Neuronal stem cell (in vitro differentiated cells): ENCODE measurements at places on chromosomes 1 and 21.
A peak's percentile ranks its signal among the peaks of the same experiment; 100 is the strongest.

GRCh38 chr1:50348449-50349241 lies 74.6 kb downstream of the DMRTA2 start:
- no peaks in the 10 kb centered on the region for H3K4me1 ChIP-seq
- no peak overlapping the region for H3K4me3 ChIP-seq
- peak; percentile 83 for DNase-seq
- H3K27me3 ChIP-seq = no peaks in the 10 kb centered on the region

- DNase-seq = no peak
- H3K27ac ChIP-seq = no peak overlapping the region
- H3K4me1 ChIP-seq = peaks cover 4% of the 10 kb centered on the region
- H3K36me3 ChIP-seq = no peaks in the 10 kb centered on the region
- H3K4me3 ChIP-seq = no peak overlapping the region
These were observed 37.0 kb upstream of the CAMK1G start for GRCh38 chr1:209546390-209547085.

- H3K36me3 ChIP-seq = no peaks in the 10 kb centered on the region
- no peak overlapping the region for H3K27ac ChIP-seq
- H3K27me3 ChIP-seq = peaks cover 7% of the 10 kb centered on the region
- H3K4me1 ChIP-seq = peaks cover 2% of the 10 kb centered on the region
- H3K4me3 ChIP-seq = no peak overlapping the region
These were observed 31.2 kb upstream of the IFNAR2 start for GRCh38 chr21:33198346-33199099.

DNA sequence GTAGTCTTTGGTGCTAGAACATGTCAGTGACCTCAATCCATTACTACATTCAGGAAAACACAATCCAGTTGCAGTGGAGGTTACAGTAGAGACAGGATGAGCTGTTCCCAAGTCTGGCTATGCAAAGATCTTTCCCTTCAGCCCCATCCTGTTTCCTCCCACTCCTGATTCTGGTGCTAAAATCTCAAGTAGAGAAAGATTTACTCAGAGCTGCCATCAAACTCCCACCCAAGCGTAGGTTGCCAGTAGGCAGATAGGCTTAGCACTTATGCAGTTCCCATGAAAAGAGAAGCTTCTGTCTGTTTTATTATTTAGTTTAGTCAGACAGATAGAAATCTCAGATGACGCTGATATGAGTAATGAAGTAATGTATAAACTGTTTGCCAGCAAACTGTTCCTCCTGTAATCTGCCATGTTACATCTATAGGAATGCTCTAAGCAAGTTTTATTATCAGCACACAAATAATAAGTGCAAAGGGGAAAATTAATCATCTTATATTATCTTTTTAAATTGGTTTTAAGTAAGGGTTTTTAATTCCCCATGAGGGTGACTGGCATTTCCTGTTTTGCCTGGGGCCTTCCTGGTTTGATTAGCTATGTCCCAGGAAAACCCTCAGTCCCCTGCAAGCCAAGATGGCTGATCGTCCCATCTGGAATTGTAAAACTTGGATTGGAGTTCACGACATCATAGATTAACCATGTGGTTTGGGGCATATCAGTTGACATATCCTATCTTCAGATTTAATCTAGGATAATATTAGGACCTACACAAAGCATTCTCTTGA lies 188.3 kb upstream of the PALMD start:
- H3K27ac ChIP-seq = no peak overlapping the region
- no peaks in the 10 kb centered on the region for H3K36me3 ChIP-seq
- H3K4me3 ChIP-seq = no peak overlapping the region
- no peaks in the 10 kb centered on the region for H3K4me1 ChIP-seq
- DNase-seq = no peak
- no peaks in the 10 kb centered on the region for H3K27me3 ChIP-seq

DNA sequence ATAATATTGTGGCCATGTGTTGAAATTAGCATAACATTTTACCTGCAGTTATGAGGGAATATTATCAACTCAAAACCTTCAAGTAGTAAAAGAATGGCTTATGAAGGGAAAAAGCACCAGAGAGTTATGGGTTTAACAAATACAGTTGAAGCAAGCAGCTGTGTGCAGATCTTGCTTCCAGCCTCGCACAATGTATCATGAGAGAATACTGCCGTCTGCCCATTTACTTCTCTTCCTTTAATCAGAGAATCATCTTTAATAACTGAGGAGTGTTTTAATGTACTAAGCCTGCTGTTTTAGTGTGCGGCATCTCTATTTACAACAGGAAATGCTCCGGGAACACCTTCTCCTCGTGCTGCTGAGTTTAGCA lies 120.9 kb downstream of the ATG4C start:
- H3K27me3 ChIP-seq = no peaks in the 10 kb centered on the region
- no peak overlapping the region for H3K27ac ChIP-seq
- no peaks in the 10 kb centered on the region for H3K4me1 ChIP-seq
- no peaks in the 10 kb centered on the region for H3K36me3 ChIP-seq
- H3K4me3 ChIP-seq = no peak overlapping the region

GRCh38 chr1:152986578-152986977 lies 2.7 kb downstream of the SPRR1A start:
- no peaks in the 10 kb centered on the region for H3K27me3 ChIP-seq
- no peak for DNase-seq
- H3K36me3 ChIP-seq = no peaks in the 10 kb centered on the region
- no peak overlapping the region for H3K27ac ChIP-seq
- no peak overlapping the region for H3K4me3 ChIP-seq

DNA sequence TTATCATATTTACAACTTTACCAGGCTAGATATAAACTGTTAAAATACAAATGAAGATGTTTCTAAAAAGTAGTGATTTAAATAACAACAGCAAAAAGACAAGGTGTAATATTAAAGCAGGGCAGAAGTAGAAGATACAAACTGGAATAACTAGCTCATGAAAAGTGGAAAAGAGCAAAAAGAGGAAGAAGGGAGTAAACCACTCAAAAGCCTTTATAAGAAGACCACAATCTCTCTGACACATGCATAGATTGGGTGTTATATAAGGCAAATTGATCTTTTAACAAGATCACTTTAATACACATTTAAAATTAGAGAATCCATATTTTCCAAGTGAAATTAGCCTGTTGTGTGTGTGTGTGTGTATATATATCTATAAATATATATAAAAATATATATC lies 5.0 kb downstream of the DENND1B start:
- no peak for DNase-seq
- H3K27me3 ChIP-seq = peaks cover 29% of the 10 kb centered on the region
- no peaks in the 10 kb centered on the region for H3K36me3 ChIP-seq
- no peaks in the 10 kb centered on the region for H3K4me1 ChIP-seq
- H3K4me3 ChIP-seq = no peak overlapping the region
- H3K27ac ChIP-seq = no peak overlapping the region

DNA sequence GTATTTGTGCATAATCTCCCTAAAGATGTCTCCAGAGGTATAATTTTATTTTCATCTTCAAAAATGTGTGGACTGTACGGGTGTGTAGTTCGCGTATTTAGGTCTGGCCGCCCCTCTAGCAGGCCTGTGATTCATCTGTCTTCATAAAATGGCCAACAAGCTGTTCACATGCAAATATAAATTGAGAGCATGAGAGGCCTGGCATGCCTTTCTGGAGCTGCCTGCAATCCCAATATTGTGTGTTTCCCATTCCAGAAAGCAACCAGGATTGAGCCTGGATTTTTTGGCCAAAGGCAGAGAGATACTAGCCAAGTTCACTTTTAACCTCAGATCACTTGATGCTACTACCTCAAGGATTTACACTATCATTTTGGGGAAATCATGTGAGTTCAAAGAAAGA lies 197.2 kb downstream of the NFIA start:
- no peak overlapping the region for H3K27ac ChIP-seq
- no peak for DNase-seq
- H3K4me3 ChIP-seq = no peak overlapping the region
- no peaks in the 10 kb centered on the region for H3K4me1 ChIP-seq
- H3K27me3 ChIP-seq = no peaks in the 10 kb centered on the region
- H3K36me3 ChIP-seq = no peaks in the 10 kb centered on the region

GRCh38 chr1:170929835-170930554 lies 5.3 kb upstream of the MROH9 start:
- H3K4me1 ChIP-seq = no peaks in the 10 kb centered on the region
- H3K36me3 ChIP-seq = no peaks in the 10 kb centered on the region

- peaks cover 47% of the 10 kb centered on the region for H3K36me3 ChIP-seq
- no peaks in the 10 kb centered on the region for H3K27me3 ChIP-seq
- no peak overlapping the region for H3K27ac ChIP-seq
- peak; percentile 43 for DNase-seq
- no peak overlapping the region for H3K4me3 ChIP-seq
- peaks cover 1% of the 10 kb centered on the region for H3K4me1 ChIP-seq
These were observed 32.1 kb downstream of the PCSK9 start for GRCh38 chr1:55071477-55071876.

- no peaks in the 10 kb centered on the region for H3K27me3 ChIP-seq
- H3K4me3 ChIP-seq = no peak overlapping the region
- no peak overlapping the region for H3K27ac ChIP-seq
- DNase-seq = no peak
- no peaks in the 10 kb centered on the region for H3K4me1 ChIP-seq
These were observed 243.2 kb upstream of the NR5A2 start for GRCh38 chr1:199784138-199784895.

DNA sequence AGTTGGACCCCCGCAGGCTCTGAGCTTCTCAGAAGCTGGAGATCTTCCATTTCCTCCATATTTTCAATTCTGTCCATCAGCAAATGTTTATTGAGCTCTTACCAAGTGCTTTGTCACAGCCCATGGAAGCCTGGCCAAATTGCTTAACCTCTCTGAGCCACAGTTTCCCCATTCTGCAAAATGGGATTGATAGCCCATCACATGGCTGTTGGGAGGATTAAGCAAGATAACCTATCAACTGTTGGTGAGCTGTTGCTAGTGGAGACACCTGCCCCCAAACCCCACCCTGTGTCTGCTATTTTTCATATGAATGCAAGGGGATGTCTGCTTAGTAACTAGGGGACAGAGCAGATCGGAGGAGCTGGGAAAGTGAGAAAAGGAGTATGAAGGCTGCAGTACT lies 38.3 kb downstream of the CD34 start:
- H3K4me1 ChIP-seq = no peaks in the 10 kb centered on the region
- H3K27me3 ChIP-seq = no peaks in the 10 kb centered on the region
- H3K36me3 ChIP-seq = no peaks in the 10 kb centered on the region
- DNase-seq = no peak
- H3K4me3 ChIP-seq = no peak overlapping the region

DNA sequence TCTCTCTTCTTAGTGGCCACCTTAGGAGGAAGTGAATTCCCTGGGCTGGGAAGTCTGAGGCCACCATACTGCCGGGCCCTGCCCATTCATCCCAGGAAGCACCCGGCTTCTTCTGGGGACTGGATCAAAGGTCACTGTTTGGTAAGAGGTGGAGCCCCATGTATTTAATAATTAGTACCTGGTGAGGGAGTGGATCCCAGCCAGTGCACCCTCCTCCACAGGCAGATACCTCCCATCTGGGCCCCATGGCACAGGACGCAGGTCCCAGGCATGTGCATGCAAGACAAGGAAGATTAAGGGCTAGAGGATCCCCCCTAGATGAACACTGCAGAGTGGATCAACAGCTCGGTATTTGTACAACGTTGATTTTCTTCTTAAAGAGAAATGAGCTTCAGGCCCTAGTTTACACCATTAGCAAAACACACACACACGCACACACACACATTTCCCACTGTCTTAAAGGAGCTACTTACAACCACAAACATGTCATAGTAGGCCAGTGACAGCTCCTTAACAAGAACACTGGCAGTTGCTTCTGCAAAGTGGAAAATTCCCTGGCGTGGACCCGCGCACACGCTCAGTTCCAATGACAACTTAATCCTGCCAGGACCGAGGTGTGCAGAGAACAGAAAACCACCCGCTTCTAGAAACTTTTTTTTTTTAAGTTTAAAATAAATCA lies 90.7 kb downstream of the MRPL37 start:
- no peak overlapping the region for H3K4me3 ChIP-seq
- peaks cover 27% of the 10 kb centered on the region for H3K4me1 ChIP-seq
- no peak overlapping the region for H3K27ac ChIP-seq
- DNase-seq = no peak
- H3K27me3 ChIP-seq = no peaks in the 10 kb centered on the region

DNA sequence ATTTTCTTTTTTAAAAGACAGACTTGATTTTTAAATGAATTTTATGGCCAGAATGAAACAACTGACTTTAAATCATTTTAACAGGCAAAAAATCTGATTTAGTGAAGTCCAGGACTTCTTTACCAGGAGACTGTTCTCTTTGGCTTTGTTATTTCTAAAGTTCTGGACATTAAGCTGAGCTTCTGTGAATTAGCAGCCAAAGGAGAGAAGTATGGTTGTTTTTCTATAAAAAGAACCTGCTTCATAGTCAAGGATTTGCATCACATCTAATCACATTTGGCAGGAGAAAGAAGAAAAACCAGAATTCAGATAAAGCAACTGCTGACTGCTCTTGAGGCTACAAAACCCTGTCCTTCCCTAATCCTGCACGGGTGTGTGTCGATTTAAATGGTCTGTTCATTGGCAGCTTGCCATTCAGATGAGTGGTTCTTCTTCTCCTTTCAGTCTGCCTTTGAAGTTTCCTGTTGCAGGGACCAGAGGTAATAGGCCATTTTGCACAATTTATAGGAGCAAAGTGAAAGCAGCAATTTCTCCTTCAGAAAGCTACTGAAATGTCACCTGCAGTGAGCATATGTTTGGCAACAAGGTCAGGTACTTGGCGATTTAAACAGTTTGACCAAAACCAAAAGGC lies 215.4 kb downstream of the OLFM3 start:
- no peaks in the 10 kb centered on the region for H3K27me3 ChIP-seq
- no peak overlapping the region for H3K27ac ChIP-seq
- no peaks in the 10 kb centered on the region for H3K36me3 ChIP-seq
- DNase-seq = no peak

GRCh38 chr21:37749132-37749531 lies 167.1 kb downstream of the KCNJ6 start:
- no peak overlapping the region for H3K27ac ChIP-seq
- DNase-seq = no peak
- H3K4me3 ChIP-seq = no peak overlapping the region
- no peaks in the 10 kb centered on the region for H3K36me3 ChIP-seq
- H3K27me3 ChIP-seq = no peaks in the 10 kb centered on the region
- H3K4me1 ChIP-seq = no peaks in the 10 kb centered on the region

- H3K4me1 ChIP-seq = no peaks in the 10 kb centered on the region
- no peak overlapping the region for H3K4me3 ChIP-seq
- H3K36me3 ChIP-seq = no peaks in the 10 kb centered on the region
- no peak overlapping the region for H3K27ac ChIP-seq
These were observed 3.1 kb upstream of the HMGCS2 start for GRCh38 chr1:119771770-119772169.

DNA sequence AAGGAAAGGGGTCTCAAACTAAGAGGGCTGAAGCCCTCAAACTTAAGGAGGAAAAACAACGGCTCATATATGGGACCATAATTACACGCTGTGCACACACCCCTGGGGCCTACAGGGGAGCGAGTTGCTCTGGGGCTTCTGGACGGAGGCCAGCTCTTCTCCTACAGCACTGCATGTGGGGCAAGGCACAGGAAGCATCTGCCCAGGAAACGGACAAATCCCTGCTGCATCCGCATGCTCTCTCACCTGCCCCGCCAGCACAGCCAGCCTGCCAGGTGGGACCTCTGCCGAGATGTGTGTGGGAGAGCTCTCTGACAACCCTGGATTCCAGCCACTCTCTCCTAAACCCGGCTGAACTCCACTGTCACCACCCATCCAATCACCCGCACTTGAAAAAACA lies 54.1 kb downstream of the MRPL37 start:
- no peaks in the 10 kb centered on the region for H3K27me3 ChIP-seq
- DNase-seq = no peak
- peaks cover 8% of the 10 kb centered on the region for H3K4me1 ChIP-seq
- peaks cover 6% of the 10 kb centered on the region for H3K36me3 ChIP-seq
- no peak overlapping the region for H3K4me3 ChIP-seq
